ENCODE measurements at places on chromosomes 12 and 14.

DNA sequence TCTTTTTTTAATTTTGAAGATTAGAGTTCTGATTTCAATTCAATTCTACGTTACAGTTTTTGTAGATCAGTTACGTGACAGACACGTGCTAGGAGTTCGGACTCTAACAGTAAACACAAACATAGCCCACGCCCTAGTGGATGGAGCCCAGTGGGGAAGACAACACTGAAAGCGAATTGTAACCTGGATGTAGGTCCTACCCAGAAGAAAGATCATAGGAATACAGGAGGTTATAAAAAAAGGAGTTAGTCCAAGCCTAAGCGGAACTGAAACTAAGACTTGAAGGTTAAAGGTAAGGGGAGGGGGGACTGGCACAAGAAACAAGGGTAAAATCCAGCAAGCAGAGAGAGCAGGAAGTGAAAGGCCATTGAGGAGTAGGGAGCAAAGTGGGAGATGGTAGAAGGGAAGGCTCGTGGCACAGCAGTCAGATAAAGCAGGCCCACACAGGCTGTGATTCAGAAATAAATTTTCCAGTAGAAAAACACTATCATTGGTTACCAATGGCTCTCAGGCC lies 15.7 kb upstream of the CRY1 start:
- DNase-seq: no peak

GRCh38 chr12:16607906-16608775 lies 2.2 kb upstream of the LMO3 start:
- no peak for DNase-seq

DNA sequence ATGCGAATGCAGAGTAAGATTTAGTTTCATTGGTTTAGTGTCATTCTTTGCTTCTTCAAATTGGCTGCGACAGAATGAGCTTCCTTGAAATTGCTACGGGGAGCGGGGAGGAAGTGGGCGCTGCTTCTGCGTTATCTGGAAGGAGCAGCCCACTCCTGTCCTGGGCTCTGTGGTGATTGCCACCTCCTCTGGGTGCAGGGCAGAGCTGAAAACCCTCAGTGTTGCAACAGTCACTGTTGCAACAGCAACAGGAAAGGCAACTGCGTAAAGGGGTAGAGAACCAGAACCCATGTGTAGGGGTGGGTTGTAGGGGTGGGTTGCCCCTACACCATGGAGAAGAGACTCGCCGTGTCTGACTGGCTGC lies 57.7 kb downstream of the MAX start:
- no peak for DNase-seq

DNA sequence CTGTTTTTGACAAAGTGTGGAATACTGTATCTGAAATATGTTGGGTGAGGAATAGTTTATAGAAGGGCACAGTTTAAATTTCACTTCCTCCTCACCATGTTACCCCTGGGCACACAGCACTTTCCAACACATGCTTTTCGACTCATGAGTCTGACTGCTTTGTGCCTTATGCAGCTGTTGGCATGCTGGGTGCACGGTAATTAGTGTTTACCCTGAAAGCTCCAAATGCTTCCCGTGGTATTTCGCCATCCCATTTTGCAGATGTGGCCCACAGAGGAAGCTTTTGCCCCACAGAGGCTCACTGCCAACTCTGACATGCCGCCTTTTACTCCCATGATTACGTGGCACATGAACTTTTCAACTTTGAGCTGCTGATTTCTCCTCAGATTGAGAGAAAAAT lies 168.6 kb downstream of the PRKCH start:
- no peak for DNase-seq

DNA sequence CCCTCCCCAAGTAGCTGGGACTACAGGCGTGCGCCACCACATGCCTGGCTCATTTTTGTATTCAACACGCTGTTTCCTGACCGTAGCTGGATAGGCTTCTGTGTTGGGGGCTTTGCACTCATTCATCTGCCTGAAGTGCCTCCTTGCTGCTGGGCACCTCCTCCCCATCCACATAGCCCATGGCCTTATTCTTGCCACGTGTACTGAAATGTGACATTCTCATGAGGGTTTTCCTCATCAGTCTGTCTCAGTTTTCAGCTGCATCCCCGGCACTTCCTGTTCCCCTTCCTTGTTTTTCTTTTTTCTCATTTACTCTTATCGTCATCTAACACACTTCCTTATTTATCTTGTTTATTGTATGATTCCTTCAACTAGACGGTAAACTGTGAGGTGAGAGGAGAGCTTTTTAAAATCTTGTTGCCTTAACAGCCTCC lies 36.6 kb downstream of the RCOR1 start:
- DNase-seq: no peak

DNA sequence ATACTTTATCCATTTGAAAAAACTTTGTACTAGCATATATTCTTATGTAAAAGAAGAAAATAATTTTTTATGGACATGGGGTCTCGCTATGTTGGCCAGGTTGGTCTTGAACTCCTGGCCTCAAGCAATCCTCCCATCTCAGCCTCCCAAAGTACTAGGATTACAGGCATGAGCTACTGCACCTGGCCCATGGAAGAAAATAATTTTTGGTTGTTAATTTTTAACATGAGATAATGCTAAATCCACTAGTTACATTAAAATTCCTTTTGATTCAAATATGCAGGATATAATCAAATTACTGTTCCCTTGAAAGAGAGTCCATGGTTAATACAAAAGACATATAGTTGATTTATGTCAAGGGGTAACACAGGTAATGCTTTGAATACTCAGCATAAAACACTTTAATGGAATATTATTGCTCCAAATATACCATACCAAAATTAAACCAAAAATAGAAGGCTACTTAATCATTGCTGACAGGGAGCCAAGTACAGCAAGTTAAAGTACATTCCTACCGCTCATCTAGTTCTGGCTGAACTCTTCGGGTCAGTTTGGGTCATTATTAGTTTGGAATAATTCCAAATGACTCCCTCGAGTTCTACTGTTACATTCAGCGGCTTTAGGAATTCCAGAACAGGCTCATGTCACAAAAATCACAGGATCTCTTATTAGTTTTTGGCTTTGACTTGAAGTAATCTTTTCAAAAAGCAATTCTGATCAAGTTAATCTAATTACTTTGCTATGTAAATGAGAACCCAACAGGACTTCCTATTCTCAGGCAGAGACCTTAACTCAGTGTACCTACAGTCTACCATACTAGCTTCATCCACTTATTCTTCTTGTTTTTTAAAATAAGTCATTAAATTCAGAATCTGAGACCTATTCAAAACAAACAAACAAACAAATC lies 6.1 kb downstream of the SOS2 start:
- DNase-seq: no peak

DNA sequence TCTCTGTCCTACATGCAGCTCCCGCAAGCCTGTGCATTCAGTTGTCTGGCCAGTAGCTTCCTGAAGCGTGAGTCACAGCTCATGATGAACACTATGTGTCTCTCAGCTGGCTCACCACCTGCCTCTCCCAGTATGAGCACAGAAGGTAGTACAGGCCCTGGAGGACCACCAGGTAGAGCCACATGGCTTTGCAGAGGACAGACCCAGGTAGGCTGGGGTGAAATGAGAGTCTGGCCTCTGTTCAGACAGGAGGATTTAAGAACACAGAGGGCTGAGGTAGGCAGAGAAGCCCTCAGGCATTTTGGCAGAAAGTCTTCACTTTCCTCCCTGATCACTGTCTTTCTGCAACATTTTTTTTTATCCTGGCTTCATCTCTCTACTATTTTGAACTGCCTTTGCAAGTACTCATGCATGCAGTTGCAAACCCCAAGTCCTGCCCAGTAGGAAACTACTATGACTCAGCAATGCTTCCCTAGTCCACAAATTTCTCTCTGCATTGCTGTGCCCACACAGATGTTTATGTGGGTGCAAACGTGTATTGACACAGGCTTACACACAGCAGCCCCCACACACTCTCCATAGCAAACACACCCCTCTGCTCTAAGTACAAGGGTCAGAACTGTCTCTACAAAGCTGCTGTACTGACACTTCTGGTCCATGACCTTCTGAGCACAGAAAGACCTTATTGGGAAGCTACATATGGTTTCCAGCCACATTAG lies 7.2 kb upstream of the SDR9C7 start:
- no peak for DNase-seq

DNA sequence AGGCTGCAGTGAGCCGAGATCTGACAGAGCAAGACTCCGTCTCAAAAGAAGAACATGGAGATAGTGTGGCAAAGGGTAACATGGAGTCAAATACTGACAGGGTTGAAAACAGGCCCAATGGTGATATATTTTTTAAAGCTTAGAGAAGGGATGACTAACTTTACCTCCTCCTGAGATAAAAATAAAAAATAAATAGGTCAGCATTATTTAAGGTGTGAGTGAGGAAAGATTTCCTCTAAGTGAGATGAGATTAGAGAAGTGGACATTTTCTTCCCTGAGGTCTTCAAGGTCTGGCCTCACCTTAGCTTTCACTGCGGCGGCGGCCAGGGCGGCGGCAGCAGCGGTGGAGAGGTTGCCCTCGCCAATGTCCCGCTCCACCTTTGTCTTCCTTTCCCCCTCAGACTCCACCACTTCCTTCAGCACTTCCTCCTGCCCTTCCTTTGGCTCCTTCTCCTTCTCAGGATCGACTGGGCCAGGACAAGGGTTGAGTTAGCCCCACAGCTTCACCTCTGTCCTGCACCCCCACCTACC lies 11.1 kb downstream of the MYL6 start:
- no peak for DNase-seq

DNA sequence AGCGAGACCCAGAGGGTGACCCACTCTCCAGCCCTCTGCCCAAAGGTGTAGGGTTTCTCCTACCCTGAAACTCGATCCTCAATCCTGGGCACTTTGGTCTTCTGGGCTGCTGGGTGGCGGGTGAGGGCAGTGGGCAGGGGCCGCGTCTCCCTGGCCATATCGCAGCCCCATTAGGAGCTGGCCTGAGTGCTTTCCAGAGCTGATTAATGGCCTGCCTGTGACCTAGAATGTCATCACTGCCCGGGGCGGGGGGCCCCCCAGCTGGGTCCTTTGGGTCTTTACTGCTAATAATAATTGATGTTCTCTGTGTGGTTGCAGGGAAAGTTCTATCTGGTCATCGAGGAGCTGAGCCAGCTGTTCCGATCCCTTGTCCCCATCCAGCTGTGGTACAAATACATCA lies 47.8 kb downstream of the HRK start:
- no peak for DNase-seq

DNA sequence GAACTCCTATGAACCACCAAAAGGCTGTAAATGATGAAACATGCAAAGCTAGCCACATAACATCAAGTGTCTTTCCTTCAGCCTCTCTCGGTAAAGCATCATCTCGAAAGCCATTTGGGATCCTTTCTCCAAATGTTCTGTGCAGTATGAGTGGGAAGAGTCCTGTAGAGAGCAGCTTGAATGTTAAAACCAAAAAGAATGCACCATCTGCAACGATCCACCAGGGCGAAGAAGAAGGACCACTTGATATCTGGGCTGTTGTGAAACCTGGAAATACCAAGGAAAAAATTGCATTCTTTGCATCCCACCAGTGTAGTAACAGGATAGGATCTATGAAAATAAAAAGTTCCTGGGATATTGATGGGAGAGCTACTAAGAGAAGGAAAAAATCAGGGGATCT lies 61.2 kb downstream of the ATG14 start:
- DNase-seq: no peak

GRCh38 chr12:2016862-2017545 lies 12.7 kb upstream of the DCP1B start:
- no peak for DNase-seq

GRCh38 chr12:224330-224729 lies 10.4 kb upstream of the SLC6A12 start:
- no peak for DNase-seq

DNA sequence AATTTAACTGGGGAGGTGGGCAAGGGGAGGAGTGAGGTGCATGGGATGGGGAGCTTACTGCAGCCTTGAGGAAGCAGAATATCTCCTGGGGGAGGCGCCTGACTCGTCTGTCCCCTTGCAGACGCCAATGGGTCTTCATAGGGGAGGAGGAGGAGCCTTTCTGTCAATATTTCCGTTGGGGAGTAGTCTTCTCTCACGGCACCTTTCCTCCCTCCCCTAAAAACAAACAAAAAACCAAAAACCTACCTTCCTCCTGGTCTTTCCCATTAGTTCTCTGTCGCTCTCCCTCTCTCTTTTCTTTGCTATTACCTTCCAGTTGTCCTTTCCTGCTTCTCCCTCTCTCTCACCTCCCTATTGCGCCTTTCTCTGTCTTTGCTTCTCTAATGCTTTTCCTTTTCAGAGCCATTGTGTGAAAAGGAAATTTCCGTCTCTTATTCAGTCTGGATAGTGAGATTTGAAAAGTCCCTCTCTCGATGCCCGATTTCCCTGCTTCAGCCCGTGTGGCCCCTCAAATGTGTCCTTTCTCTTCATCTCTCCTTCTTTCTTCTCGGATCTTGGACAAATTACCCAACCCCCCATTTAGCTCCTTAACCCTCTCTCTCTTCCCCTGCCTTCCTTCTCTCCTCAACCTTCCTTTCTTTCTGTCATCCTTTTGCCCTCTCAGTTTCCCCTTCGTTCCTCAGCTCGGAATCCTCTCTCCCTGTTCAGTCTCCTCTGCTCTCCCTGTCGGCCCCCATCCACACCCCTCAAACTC lies 5.9 kb downstream of the GPR84 start:
- DNase-seq: peak; percentile 53
